ENCODE measurements at places on chromosomes 12 and 14.

DNA sequence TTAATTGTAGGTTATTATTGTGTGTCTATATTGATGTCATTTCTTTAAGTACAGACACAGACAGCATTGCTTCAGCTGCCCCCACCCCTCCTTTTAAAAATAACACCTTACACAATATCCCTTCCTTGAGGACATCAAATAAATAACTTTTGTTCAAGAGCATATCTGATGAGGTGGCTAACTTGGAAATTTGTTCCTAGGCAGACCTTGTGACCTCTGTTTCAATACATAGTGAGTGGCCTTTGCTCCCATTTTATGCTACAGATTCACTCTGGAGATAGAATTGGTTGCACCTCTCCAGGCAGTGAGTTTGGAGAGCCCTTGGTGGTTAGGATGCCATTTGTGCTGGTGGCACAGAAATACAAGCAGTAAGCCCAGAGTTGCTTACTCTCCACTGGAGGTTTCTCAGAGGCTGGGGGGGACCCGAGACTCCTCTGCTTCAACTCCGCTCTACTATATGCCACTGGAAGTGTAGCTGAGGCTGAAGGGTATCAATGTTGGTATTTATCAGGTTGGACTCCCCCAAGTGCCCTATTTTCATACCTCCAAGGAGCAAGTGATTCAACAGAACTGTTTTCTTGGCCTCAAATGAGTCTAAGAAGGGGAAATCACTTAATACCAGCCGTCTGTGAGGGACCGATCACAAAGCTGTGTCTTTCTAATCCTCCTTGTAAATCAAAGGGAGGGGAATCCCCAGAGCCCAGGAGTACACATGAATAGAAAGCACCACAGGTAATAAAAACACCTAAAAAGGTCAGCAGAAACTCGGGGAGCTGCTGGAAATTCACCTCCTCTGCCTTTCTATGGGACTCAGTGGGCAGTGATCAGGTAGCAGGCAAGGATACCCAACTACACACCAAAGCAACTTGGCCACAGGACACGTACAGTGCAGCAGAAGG lies 463.1 kb downstream of the RAD51B start:
- DNase-seq: no peak

GRCh38 chr12:39354955-39355354 lies 88.0 kb downstream of the KIF21A start:
- no peak for DNase-seq

GRCh38 chr14:64126548-64126947 lies 167.6 kb downstream of the ESR2 start:
- no peak for DNase-seq

GRCh38 chr14:76277586-76278130 lies 98.3 kb upstream of the ESRRB start:
- DNase-seq: no peak

DNA sequence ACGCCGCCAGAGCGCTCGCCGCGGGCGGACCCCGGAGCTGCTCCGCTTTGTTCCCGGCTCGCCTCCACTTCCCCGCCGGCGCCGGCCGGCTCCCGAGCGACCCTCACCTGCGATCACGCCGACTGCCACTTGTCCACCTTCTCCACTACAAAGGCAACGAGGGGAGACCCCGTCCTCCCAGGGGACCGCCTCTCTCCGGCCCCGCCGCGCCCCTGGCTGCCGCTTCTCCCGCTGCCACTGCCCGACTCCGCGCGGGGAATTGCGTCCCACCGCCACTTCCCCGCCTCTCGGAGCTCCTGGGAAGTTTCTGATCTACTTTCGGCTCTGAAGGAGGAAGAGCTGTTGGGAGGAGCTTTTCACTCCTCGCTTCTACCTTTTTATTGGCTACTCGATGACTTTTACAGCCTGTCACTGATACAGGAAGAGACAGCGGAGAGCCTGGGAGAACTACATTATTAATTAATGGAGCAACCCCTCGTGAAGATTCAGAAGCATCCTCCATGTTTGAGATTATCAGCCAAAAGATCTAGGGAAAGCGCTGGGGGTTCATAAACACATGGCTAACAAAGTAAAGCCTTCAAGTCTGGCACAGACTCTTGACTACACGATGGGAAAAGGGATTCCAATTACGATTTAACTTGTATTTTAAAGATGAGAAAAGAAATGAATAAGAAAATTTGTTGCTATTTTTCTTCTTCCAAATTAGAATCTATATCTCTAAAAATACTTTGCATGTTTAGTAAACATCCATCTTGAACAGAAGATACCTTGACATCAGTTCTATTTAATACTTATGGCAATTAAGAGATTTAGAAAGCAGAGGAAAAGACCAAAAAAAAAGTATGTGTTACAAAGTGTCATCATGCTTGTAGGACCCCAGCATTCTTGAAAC lies at the start of gene BAZ1A:
Gene BAZ1A, minus strand, starts transcription at position 330 of the 892 bp plus-strand sequence. CDS start 756 bp downstream, outside the sequence.
- peak; percentile 81 for DNase-seq

DNA sequence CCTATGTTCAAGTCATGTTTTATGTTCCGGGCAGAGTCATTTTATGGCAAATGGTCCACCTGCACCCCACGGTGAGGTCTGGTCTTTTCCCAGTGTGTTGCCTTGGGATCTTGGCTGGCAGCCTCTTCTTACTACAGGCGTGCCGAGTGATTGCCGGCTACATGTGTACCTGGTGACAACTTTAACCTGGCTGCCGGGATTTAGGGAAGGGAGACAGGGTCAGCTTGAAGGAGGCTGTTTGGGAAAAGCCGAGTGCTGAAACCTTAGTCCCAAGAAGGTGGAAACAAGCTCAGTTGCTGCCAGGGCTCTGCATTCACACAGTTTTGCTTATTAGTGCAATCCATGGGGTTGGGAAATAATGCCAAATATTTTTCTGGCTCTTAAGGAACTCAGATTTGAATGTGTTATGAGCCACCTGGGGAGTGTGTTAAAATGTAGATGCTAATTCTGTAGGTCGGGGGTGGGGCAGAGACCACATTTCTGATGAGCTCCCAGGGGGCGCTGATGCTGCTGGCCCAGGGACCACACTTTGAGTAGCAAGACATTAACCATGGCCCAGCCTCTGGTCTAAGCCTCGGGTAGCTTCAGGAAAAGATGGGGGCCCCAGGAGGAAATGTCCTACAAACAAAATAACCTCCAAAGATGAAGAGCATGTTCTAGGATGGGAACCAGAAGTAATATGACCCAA lies 179.6 kb downstream of the TBX5 start:
- no peak for DNase-seq

GRCh38 chr12:94150240-94151121 lies 2.1 kb downstream of the PLXNC1 start:
- DNase-seq: no peak

DNA sequence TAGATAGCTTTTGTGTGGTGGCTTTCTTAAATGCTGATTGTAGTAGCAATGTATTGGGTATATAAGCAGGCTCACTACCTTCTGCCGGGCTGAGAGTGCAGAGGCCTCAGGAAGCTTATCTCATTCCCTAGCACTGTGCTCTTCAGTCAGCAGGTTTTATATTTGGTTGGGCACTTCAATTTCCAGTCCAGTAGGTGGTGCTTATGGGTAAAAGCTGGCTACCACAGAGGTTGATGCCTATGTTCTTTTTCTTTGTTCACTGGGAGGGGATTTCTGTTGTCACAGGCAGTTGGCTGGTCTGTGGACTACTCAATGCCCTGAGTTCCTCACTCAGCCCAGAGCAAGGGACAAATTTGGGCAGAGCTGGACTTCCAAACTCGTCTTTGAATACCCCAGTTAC lies 43.0 kb upstream of the GLIPR1 start:
- no peak for DNase-seq

GRCh38 chr12:132356691-132357622 lies 27.6 kb upstream of the GALNT9 start:
- peak; percentile 91 for DNase-seq

GRCh38 chr12:68370006-68370590 lies 37.9 kb upstream of the MDM1 start:
- no peak for DNase-seq

GRCh38 chr14:61632401-61632800 lies 62.9 kb upstream of the HIF1A start:
- DNase-seq: no peak

DNA sequence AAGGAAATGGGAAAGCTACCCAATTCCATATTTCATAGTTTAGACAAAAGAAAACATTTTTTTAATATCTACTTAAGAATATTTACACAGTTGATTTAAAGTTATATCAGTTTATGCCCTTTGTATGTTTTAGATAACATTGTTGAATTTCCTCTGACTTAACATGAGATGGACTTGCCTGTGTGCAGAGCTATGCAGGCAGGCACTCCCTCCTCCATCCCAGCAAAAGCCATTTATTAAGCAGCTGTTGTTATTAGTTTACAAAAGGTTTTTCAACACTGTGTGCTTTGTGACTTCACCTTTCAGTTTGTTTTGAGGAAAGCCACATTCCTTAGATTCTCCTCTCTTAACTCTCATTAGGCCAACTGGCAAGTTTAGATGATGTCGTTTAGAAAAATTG lies 337.5 kb upstream of the PDE3A start:
- no peak for DNase-seq

DNA sequence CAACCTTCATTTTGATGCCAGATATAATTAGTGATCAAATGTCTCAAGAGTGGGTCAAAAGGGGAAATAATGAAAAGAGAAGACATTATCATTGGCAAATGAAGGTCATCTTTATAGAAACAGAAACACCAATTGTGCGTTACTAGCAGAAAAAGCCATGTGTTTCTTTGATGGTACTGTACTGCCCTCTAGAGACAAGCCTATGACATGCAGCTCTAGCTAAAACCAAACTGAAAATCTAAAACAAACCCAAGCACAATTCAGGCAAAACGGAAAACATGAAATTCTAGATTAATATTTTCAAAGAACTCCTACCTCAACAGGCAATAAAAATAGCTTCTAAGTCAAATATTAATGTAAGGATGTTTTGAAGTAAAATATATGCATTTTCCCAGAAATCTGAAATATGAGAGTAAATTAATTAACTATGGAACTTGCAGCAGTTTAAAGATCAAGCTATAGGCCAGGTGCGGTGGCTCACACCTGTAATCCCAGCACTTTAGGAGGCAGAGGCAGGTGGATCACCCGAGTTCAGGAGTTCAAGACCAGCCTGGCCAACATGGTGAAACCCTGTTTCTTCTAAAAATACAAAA lies 115.4 kb downstream of the KLHL28 start:
- DNase-seq: peak; percentile 60

- DNase-seq: no peak
These were observed 578.6 kb downstream of the RERGL start for GRCh38 chr12:17511369-17511768.

DNA sequence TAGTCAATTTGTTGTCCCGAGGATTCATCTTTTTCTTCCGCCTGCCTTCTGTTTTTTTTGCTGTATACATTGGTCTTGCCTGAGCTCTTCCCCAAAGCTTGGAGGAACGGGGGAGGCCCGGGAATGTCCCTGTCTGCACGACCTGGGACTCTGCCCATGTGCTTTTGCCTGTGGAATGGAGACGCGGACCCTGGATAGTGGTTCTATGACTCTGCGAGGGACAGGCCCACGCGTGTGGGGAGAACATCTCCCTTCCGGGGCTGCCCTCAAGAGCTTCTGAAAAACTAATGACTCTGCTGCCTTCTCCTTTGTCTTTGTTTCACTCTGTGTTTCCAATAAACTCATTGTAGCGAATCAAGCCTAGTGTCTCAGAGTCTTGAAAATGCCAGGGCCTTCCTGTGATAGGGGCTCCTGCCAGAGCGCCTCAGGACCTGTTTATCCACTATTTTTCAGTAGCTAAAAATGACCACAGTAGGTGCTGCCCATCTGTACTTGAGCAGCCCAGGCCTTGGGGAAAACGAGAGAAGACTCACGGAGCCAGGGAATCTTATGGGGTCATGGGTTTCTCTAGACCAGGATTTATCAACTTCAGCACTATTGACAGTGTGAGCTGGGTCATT lies 12.3 kb downstream of the KRT83 start:
- DNase-seq: no peak

GRCh38 chr12:107568718-107569117 lies 116.9 kb upstream of the PWP1 start:
- no peak for DNase-seq

GRCh38 chr14:86430853-86431252 lies 900.9 kb downstream of the FLRT2 start:
- no peak for DNase-seq

DNA sequence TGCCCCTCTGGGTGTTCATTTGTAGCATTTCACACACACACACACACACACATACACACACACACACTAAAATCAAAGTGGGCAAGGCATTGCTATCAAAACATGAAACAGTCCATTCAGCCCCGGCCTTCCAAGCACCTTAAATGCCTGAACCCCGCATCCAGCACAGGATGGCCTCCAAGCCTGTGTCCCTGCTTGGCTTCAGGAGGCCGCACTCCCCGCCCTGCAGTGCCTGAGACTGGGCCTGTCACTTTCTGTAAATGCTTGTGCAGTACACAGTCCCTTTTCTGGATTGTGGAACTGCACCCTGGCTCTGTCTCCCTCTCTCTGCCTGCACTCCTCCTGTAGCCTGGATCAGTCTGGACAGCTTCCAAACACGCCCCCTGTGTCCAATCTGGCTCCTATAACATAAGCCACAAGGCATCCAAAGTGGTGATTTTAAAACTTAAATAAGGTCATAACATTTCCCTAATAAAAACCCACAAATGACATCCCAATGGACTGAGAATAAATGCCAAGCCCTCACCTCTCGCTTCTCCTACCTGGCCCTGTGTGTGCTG lies 972.2 kb upstream of the TMEM132C start:
- no peak for DNase-seq

- peak; percentile 91 for DNase-seq
These were observed at the start of gene PTPN21 for GRCh38 chr14:88554457-88555286. Gene PTPN21, minus strand, starts transcription at chr14:88555007. Its CDS starts 4,590 bp downstream, at chr14:88550417.

- no peak for DNase-seq
These were observed 160.5 kb downstream of the ANO2 start for GRCh38 chr12:5784462-5785130.
